T-cell (primary cell): ENCODE measurements at places on chromosomes 1 and 21. TPM values are rescaled to one million over a fixed set of nuclear protein-coding genes. Genes with fewer than 3 reads are reported as not detected.

GRCh38 chr1:32997381-32997891 is 32.8 kb upstream of the RNF19B start:
- no peak overlapping the region for H3K4me3 ChIP-seq
- no peak for DNase-seq
- H3K4me1 ChIP-seq: peaks cover 3% of the 10 kb centered on the region
- H3K27ac ChIP-seq: no peak overlapping the region
- H3K27me3 ChIP-seq: no peaks in the 10 kb centered on the region

FDPS gene
- total RNA-seq: 100 TPM

DNA sequence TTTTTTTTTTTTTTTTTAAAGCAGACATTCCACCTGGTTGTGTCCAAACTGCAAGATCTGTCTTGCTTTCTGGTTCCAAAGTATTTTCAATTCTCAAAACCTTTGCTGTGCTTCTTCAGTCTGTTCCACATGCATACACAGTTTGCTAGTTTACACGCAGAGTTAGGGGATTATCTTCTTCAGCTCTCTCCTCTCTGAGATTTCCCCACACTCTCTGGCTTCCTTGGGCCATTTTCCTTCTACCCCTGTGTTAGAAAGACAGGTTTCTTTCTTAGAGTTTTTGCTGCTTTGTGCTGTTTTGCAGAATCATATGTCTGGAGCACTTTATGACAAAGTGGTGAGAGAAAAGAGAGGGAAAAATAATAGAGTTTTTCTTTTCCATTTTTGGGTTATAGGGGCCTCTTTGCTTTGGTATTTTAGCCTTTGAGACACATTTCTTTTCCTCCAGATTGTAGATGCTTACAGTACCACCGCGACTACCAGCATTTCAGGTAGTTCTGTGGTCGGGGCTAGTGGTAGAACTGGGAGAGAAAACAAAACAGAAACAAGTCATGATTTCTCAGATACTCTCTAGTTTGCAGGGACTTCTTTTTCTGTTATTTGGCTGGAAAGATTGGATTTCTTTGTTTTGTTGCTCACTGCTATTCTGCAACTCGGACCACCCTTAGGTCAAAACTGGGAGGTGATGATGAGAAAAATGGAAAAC is 66.3 kb downstream of the RABGAP1L start:
- no peaks in the 10 kb centered on the region for H3K27me3 ChIP-seq
- H3K4me1 ChIP-seq: no peaks in the 10 kb centered on the region
- no peak for DNase-seq
- peaks cover 13% of the 10 kb centered on the region for H3K36me3 ChIP-seq

DNA sequence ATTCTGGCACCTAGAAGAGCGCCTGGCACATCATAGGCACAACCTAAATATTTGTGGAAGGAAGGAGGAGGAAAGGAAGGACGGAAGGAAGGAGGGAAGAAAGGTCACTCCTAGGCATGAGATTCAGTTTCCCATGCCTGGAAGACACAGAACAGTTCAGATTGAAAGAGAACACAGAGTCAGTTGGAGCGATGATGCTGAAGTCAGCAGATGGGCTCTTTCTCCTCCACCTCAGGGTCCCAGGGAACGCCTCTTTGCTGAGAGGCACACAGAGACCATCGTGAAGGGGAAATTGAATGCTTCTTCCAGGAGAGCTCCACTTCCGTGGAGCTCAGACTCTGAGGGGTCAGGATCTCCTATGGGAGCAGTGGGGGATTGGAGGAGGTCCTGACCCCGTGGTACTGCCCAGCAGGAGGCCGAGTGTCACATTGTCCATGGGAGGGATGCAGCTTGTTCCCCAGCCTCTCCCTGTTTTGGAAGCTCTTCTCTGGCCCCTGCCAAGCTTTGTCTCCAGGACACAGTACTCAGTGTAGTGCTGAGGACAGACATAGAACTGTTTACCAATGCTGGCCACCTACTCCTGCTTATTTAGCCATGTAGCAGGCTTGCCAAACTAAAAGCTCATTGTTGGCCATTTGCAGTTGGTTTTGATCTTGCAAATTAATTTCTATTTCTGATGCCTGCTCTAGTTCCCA is 2.4 kb downstream of the MYBPHL start:
- peaks cover 26% of the 10 kb centered on the region for H3K27me3 ChIP-seq
- H3K4me3 ChIP-seq: no peak overlapping the region
- no peaks in the 10 kb centered on the region for H3K4me1 ChIP-seq
- no peaks in the 10 kb centered on the region for H3K36me3 ChIP-seq
- H3K27ac ChIP-seq: no peak overlapping the region

ACKR1 gene
- total RNA-seq: not detected
